ENCODE measurements at places on chromosomes 2 and 18.

DNA sequence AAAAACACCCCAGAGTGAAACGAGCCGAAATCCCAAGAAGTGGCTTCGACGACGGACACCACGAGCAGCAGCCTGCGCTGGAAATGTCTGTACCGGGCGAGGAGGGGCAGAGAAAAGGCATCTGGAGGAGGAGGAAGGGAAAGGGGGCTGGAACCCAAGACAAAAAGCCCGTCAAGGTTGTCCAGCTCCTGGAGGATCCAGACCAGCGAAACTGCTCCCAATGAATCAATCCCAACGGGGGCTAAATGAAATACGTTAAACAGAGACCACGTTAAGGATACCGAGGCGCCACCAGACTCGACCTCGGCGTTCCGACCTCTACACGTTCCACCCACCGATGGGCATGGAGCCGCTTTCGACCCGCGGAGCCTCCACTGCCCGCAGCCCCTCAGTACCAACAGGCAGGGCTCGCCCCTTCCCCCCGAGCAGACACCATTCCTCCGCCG, 400 bp downstream of the CCDC88A start:
- no peak for DNase-seq

GRCh38 chr2:158724803-158725381, 70.2 kb upstream of the DAPL1 start:
- DNase-seq = no peak

- DNase-seq = no peak
Measured at GRCh38 chr2:207513551-207514257, 16.1 kb upstream of the CREB1 start.

DNA sequence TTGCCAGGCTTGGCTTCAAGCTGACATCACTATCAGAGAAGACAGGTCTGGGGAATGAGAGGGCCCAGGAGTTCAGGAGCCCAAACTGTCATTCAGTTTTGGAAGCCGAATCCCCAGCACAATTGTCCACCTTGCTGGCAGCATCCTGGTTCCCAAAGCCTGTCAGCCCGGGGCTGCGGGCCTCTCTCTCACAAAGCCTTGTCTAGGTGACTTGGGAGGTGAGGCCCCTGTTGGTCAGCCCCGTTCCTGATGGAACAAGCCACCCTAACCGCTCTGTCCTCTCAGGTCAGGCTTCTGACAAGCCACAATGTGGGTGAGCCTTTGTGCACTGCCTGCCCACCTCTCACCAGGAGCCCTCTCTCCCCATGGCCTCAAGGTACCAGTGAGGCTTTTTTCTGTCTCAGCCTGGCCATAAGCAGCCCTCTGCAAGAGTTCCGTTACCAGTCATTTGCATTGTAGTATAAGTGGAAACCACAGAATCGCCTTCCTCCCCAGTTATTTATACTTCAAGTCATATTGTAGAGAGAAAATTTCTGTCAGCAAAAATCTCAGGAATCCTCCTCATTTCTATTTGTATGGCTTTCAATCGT, 100.6 kb downstream of the MSH2 start:
- DNase-seq = no peak

DNA sequence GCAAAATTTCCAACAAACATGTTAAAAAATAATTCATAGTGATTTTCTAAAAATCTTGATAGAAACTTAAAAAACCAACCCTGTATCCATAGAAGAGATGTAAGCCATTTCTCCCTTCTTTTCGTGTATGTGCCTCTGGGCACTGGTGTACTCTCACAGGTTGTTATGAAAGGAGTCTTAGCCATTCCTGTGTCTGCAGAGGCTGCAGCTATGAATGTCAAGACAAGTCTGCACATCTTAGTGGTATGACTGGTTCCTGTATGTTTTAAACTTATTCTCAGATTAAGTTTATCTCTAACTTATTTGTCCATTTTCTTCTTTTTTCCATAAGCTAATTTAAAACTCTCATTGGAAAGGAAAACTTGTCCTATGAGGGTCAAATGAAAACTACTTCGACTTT, 84.0 kb downstream of the DPP4 start:
- DNase-seq = no peak

DNA sequence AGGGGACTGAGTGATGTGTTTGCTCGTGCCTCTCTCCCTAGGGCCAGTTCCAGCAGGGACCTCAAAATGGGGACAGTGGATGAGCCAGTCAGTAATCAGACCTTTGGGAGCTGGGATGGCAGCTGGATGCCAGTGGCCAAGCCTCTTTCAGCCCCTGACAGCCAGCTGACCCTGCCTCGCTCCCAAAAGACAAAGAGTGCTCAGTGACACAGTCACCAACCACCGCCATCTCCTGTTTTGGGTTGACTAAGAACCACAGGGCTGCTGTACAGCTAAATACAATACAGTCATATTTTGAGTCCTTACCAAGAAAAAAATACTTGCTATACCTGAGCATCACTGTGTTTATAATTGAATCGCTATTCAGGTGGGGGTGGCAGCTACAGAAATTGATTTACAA, 75.7 kb downstream of the POU3F3 start:
- no peak for DNase-seq

DNA sequence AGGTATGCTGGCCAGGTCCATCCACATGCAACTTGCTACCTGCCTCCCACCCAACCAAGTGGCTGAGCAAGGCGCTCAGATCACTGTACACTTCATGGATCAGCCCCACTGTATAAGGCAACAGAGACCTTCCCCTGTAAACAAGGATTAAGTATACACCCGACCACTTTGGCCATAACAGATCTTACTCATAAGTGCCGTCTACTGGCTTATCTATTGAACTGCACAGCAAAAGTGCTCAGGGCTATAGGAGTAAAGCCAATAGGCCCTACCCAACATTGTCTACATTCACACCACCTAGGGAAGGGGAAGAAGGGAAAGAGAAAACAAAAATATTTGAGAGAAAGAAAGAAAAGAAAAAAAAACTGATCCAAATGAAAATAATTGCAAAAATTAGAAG, 663.9 kb upstream of the LRRTM1 start:
- DNase-seq = no peak

- DNase-seq = peak; percentile 65
Measured at GRCh38 chr2:232315049-232315922, 63.3 kb upstream of the ALPP start.

GRCh38 chr2:219433666-219434467, 776 bp upstream of the SPEG start:
- no peak for DNase-seq

DNA sequence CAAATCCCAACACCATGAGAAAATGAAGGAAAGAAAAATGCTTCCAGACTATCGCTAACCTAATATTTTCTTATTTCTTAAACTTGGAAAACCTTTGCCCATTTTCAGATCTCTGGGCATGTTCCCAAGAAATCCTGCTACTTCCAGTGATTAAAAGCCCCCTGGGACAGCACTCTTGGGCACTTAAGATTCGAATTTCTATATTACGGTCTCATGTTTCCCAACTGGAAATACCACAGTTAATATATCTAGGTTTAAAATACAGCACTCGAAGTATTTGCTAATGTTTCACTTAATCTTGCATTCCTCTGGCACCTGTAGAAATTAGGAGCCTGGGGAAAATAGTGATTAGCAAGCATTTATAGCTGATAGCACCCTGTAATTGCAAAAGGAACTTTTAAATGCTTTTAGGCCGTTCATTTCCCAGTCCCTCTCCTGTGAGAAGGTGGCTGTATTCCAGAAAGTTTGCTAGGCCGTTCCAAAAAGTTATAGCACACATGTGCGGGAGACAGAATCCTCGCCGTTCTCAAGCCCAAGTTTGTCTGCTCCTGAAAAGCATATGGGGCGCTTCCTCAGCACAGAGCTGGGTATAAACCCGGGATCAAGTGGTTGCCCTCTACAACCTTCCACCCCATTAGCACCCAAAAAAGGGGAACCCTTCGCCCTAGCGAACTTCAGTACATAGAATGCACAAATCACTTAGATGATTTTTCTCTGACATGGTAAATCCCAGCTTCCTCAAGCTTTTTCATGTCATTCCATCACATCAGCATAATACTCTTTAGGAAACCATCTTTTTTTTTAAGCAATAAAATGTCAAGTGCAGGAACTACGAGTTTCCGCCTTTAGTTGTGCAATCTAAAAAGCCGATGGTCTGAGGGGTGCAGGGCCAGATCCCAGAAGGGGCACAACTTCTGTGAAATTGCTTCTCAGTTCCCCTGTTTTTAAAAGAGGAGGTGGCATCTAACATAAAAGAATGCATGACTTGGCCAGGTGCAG, 60.6 kb downstream of the DIPK1C start:
- no peak for DNase-seq

DNA sequence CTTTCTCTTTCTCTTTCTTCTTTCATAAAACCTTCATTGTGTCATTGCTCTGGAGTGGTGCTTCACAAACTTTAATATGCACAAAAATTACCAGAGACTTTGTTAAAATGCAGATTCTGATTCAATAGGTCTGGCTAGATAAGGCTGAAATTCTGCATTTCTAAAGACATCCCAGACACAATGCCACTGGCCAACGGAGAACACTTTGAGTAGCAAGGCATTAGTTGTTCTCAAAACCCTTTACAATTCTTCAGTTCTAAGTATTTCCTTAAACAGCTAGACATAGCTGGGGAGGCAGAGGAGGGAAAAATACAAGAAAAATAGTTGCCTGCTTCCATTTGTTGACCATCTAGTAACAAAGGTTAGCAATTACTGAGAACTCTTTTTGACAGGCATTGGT, 101.8 kb upstream of the PIK3C3 start:
- no peak for DNase-seq

DNA sequence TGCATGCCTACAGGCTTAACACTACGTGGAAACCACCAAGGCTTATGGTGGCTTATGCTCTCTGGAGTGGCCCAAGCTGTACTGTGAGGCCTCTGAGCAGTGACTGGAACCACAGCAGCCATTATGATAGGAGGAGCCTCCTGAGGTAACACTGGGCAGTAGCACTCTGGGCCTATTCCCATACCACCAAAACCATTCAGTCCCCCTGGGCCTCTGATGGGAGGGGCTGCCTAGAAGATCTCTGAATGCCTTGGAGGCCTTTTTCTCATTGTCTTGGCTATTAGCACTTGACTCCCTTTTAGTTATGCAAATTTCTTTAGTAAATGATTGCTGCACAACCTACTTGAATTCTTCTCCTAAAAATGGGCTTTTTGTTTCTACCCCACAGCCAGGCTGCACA, 985.0 kb downstream of the DPP10 start:
- no peak for DNase-seq

- no peak for DNase-seq
Measured at GRCh38 chr2:137302957-137303356, 537.6 kb downstream of the THSD7B start.

- DNase-seq = no peak
Measured at GRCh38 chr2:24675338-24675737, 117.9 kb downstream of the PTRHD1 start.

GRCh38 chr2:100274076-100274475, 48.2 kb downstream of the LONRF2 start:
- DNase-seq = no peak

DNA sequence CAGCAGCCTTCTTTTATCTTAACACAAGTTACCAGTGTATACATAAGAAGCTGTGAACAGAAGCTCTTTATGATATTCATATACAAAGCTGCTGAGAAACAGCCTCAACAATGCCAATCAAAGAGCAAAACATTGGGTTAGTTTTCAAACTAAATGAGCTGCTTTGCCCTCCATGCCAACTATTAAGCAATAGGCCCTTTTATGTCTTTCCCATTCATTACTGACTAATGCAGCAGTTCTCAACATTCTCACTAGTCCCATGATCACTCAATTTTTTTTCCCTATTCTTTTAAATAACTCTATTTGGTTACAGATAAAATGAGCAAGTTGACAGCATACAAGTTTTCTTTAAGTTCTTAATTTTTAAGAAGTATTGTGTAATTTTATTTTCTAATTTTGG, 57.9 kb upstream of the FRZB start:
- no peak for DNase-seq

DNA sequence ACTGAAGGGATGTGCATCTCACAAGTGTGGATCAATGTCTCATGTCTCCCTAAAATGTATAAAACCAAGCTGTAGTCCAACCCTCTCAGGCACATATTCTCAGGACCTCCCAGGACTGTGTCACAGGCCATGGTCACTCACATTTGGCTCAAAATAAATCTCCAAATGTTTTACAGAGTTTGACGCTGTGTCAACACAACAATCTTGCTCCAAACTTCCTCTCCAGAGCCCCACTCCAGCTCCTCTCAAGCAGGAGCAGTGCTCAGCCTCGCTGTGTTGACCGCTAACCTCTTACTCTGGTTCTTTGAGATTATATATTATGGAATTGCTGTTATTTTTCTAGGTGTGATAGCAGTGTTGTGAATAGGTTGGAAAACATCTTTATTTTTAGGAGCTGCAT, 56.2 kb downstream of the CYP27C1 start:
- no peak for DNase-seq

- DNase-seq = no peak
Measured at GRCh38 chr2:73283545-73284295, 558 bp downstream of the FBXO41 start.

GRCh38 chr2:156116113-156116512, 216.4 kb downstream of the NR4A2 start:
- no peak for DNase-seq

DNA sequence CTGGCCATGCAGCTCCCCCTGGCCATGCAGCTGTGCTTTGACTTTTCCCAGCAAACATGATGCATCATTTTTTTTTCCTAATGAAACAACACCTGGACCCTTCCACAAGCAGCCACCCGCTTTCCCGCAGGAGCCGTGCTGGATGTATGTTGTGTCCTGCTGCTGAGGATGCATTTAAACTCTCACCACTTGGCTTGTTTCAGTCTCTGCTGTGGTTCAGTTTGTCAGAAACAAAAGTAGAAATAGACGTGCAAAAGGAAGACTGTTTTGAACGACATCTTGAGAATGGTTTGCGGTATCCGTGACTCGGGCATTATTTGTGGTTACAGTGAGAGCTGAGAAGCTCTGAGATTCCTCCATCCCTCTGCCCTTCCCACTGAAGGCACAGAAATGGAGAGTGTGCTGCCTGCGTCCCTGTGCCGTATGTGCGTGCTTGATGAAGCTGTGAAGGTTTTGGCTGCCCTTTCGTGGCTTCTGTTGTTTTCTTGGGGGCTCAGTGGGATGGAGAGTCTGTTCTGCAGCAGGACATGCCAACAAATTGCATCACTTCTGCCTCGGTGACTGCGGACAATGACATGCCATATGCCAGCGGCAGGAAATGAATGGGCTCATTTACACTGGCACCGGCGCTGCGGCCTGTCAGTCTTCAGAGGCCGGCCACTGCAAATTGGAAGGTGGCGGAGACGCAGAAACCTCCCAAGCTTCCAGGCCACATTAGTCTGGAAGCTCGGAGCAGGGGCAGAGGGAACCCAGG, 417.7 kb upstream of the SALL3 start:
- no peak for DNase-seq

DNA sequence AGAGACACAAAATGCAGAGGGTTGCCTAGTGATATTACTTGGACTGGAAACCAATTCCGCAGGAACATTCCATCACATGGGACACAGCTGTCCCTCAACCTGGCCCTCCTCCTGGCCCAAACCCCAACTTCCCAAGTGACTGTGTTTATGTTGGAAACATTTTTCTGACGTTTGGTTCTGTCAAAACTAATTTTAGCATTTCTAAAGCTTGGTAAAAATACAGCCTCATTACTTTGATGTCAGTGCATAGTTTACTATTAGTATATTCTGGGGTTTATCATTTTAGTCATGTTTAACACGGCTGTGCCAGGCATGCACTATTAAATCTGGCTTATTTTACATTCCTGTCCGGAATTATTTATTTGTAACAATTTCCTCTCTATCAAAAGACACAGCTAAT, 69.9 kb downstream of the GLI2 start:
- DNase-seq = no peak

Data from effector memory CD8-positive, alpha-beta T cell (primary cell).